Activated effector memory CD4-positive, alpha-beta T cell treated with Interleukin-2 at 50 U/mL for 16 hours (primary cell): ENCODE measurements at places on chromosomes 4 and X.

DNA sequence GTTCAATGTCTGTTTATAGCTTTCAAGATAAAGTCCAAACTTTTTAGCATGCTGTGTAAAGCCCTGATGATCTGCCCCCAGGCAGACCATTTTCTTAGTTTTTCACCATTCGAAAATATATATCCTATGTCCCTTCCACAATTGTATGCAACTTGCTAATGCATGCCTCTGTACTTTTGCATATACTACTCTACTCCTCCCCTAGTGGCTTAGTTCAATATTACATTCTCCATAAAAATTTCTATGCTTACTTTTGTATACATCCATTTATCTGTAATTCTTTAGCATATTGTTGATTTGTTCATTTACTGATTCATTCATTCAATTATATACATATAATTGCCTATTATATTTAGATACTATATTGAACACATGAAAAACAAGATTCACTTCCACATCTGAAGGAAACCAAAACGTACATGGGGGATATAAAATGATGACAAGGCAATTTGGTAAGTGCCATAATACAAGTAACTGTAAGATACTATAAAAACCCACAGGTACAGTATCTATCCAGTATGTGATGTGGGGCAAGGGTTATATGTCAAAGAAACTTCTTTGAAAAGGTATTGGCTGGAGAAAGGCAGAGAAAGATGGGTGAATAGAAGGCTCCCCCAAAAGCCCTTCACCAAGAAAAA lies 902.5 kb downstream of the FAM133A start:
- DNase-seq: no peak

DNA sequence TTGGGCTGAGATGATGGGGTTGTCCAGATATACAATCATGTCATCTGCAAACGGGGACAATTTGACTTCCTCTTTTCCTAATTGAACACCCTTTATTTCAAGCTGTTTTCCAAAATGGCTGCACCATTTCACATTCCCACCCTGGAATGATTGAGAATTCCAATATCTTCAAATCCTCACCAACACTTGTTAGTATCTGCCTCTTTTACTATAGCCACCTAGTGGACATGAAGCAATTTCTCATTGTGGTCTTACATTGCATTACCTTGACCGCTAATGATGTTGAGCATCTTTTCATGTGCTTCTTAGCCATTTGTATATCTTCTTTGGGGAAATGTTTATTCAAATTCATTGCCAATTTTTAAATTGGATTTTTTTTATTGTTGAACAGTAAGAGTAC lies 364.8 kb downstream of the SMARCA1 start:
- no peak for DNase-seq

DNA sequence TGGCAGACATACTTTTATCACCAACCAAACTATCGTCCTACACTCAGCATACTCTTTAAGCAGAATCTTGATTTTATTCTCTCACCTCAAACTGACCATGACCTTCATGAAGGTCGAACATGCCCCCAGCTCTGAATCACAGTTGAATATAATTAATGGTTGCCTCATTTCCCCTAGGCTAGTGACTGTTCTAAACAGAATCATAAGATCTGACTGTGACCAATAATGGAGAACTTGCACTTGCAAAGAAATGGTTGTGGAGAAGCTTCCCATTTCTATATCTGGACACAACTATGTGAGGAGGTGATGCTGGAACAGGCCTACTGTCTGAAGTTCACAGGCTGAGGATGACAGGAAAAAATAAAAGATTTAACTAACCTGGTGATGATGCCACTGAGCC lies 85.1 kb downstream of the PDGFC start:
- DNase-seq: no peak

DNA sequence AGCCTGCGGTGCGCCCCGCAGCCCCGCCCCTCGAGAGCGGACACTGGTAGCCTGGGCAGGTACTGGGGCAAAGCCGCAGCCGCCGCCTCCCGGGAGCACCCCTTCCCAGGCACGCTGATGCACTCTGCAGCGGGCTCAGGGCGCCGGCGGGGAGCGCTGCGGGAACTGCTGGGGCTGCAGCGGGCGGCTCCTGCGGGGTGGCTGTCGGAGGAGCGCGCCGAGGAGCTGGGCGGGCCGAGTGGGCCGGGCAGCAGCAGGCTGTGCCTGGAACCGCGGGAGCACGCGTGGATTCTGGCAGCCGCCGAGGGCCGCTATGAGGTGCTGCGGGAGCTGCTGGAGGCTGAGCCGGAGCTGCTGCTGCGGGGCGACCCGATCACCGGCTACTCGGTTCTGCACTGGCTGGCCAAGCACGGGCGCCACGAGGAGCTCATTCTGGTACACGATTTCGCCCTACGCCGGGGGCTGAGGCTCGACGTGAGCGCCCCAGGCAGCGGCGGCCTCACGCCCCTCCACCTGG lies 401 bp downstream of the SOWAHD start:
- peak; percentile 2 for DNase-seq

DNA sequence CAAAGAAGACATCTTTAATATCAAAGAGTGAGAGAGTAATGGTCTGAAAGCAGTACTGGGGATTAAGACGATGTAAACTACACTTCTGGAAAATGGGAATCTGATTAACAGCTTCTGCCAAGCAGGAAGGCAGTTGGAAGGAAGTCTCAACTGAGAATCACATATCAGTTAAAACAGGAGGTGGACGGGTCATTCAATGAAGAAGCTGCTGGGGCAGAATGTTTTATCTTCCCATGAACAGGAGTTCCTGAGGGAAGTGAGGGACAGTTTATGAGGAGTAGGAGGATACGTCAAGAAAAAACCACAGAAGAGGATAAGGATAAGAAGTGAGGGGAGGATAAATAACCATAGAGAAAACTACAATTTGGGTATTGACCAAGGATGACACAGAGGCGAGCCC lies 38.7 kb upstream of the MAGEA10 start:
- no peak for DNase-seq

DNA sequence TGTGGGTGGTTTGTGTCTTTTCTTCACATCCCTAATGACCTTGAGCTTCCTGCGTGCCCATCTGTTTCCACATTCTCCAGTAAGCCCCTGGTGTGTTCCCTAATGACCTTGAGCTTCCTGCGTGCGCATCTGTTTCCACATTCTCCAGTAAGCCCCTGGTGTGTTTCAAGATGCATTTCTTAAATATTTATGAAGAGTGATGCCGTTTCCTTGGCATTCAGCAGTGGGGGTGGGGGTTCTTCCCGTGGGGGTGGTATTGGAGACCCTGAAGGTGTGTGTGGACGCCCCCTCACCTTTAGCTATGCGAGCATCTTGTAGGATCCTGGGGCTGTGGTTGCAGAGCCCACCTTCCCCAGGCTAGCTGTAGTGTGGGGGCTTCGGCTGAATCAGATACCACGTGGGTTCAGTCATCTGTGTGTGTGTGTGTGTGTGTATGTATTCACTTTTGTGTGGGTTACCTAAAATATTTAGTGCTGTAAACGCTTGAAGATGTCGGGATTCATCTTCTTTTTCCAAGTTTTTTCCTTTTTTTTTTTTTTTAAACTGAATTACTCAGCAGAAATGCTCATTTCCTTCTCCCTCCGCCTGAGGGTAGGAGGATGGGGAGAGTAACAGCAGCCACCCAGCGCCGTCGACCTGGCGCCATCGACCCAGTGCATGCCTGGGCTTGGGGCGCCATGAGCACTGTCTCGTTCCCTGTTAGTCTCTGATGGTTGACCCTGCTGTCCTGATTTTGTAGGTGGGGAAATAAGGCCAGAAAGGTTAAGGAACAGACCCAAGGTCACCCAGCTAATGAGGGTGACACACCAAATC lies 9.9 kb downstream of the NSG1 start:
- DNase-seq: no peak

- no peak for DNase-seq
These were observed 33.7 kb downstream of the ATP2B3 start for GRCh38 chrX:153551135-153551534.

DNA sequence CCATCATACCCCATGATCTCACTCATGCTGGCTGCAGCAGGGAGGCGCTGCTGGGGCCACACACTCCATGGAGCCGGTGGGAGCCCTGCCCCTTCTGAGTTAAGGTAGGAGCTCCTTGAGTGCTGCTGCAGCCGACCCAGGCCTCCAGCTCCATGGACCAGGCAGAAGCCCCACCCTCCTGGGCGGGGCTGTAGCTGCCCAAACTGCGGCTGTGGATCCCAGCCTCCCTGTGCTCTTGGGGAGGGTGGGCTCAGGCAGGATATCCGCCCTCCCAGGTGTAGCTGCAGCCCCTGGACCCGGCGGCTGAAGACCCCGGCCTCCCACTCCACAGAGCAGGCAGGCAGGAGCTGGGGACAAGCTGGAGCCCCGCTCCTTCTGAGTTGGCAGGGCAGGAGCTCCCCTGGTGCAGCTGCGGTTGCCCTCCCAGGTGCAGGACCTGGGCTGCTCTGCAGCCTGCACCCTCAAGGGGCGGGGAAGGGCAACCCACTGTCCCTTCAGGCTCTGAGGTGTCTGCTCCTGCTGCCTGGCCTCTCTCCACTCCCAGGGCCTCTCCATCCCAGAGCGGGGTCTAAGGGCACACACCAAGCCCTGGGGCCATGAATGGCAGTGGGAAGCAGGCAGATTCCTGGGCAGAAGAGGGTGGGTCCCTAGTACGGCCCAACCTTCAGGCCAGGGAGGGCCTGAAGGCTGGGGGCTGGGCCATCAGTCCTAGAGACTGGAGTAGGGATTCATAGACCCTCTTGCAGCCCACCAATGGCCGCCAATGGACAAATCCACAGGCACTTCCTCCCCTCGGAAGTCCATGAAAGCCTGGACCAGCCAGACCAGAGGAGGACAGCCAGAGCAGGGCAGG lies 466.1 kb downstream of the DTHD1 start:
- no peak for DNase-seq

DNA sequence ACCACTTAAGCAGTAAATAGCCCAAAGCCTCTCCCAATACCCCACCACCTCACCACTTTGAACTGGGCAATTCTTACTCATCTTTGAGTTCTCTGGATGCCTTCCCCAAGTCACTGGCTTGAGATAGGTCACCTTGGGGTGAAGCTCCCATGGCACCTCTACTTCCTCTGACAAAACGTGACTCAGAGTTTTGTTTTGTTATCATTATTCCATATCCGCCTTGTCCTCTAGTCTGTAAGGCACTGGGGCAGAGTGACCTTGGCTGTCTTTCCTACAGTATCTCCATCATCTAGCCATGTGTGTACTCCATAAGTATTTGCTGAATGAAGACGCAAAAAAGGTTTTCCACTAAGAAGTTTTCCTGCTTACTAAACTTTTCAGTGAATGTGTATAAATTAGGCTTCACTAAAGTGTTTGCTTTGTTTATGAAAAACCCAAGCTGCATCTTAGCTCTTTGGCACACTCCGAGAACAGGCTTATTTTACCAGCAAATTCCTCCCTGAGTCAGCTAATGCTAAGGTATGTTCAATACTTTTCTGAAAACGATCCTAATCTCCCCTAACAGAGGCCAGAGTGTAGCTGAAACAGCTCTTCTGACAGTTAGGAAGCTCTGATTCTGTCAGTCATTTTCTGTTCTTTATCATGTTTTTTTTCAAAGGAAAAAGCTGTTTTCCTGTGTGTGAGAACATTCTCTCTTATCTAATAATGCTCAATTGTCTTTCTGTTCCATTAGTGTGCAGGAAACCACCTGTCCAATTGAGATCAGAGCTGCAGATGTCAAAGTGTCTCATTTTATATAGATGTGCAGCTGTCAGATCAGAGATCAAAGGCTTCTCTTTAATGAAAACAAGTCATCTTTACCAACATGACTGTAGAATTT lies 30.2 kb upstream of the TSPAN5 start:
- no peak for DNase-seq

DNA sequence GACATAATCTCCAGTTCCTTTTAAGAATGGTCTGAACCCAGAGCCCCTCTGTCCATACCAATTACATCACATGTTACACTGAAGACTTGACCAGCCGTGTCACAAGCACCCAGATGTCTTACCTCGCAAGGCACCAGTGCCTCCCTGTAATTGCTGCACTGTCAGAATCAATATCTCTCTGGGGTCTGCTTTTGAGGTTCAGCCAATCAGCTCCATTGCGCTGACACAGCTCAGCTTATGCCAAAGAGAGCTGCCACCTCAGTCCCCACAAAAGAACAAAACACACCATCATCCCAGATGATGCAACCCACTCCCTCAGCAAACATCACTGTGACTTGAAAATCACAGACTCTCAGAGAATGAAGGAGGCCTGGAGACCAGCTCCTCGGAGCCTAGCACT lies 82.5 kb upstream of the SORBS2 start:
- no peak for DNase-seq

- DNase-seq: no peak
These were observed 1479.5 kb upstream of the PCDH7 start for GRCh38 chr4:29240641-29241040.

DNA sequence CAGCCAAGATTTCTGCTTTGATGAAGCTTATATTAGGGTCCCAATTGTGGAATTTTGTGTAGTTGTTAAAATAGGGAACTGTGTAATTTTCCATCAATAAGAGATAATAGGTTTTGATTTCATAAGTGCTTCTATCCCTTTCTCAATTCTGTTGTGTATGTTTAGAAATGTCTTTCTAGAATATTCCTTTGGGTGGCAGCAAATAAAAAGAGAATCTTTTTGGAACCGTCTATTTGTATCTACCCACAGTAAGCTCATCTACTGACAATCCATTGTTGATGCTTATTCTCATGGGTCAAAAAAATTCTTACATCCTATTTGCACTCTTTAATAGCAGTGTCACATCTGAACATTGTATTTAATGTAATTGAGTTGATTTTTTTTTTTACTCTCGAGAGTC lies 61.7 kb downstream of the TMA16 start:
- DNase-seq: no peak

- no peak for DNase-seq
These were observed 82.3 kb downstream of the SRPX start for GRCh38 chrX:38138157-38138891.

DNA sequence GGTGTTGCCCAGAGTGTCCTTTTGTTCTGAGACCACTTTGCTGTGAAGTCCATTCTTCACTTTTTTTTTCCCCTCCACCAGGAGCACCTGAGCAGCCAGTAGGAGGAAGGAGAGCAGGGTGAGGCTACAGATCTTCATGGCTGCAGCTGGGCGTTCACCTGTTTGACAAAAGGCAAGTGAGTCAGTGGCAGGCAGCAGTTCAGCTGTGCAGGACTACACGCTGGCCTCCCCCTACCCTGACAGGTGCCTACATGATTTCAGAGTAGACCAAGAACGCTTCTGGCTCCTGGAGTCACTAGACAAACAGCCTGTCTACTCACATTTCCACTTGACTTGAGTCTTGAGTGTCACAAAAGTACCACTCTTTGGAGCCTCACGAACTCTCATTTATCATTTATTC lies 2.0 kb downstream of the FGFBP1 start:
- DNase-seq: no peak

DNA sequence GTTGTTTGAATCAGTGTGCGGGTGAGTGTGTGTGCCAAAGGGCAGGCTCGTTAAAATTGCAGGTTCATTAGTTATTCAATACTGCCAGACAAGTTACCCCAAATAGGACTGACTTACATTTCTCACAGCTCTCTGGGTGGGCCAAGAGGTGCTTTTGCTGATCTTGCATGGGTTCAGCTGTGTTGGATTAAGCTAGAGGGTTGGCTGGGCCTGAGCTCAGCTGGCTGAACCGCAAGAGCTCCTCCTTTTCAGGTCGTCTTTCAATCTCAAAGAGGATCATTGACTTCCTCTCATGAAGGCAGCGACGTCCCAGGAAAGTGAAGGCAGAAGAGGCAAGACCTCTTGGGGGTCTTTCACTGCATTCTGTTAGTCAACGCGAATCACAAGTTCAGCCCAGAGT lies 343.3 kb upstream of the FRG1 start:
- DNase-seq: no peak
